Neural progenitor cell (in vitro differentiated cells): ENCODE measurements at places on chromosomes 6 and 20.

- DNase-seq = peak; percentile 86
Observed at GRCh38 chr20:44217342-44218092, 6.9 kb upstream of the OSER1 start.

GRCh38 chr6:39279539-39279938, 34.7 kb downstream of the KCNK17 start:
- DNase-seq = no peak

DNA sequence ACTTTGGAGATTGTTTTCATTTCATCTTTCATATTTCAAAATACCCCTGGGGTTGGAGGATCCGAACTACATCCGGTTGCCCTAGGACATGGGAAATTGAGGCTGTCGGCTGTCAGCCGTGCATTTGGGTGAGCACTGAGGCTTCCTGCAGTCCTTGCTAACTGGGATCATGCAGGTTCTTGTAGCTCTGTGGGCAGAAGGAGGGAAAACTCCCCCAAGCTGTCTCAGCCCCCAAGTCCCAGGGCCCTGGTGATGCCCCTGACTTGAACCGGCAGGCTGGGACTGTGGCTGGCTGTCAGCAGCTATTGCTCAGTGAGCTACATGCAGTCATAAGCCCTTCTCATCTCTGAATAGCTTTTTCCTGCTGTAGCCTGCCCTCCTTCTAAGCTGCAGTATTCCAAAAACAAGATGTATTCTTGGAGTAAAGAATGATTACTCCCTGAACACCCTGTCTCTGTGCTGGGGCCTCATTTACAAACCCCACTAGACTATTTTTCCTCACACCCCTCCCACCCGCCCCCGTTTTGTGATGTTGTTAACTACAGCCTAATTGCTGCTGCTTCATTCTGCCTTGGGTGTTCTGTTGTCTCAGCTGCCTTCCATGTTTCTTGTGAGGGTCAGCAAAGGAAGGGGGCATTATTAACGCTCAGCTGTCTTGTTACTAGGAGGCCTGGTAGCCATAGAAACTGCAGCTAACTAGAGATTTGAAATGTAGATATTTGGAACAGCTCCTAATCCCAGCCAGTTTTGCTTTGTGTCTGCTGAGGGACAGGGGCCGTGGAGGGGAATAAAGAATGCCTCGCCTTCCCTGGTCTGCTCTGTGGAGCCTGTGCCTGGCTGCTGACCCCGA, 18.1 kb downstream of the MTRES1 start:
- peak; percentile 54 for DNase-seq

GRCh38 chr20:5658912-5659345, 91.3 kb upstream of the SHLD1 start:
- no peak for DNase-seq

- DNase-seq = no peak
Observed at GRCh38 chr20:31425797-31426196, 14.6 kb upstream of the DEFB123 start.

DNA sequence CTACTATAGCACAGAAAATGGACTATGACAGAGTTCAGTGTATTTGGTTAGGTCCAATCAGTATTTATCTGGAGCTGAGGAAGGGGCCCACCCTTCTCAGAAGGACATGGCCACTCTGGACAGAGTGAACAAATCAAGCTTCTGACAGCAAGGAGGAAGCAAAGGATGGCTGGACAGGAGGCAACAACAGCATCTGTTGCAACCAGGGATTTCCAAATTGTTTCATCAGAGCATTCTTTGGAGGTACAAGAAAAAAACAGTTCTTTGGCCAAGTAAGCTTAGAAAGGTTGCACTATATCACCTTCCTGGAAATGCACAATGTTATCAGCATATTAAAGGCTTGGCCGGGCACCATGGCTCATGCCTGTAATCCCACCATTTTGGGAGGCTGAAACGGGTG, 118.7 kb upstream of the SLC22A16 start:
- DNase-seq = no peak

GRCh38 chr6:98137391-98137790, 697.0 kb upstream of the POU3F2 start:
- peak; percentile 55 for DNase-seq

- DNase-seq = no peak
Observed at GRCh38 chr6:558959-559358, 97.9 kb downstream of the HUS1B start.

DNA sequence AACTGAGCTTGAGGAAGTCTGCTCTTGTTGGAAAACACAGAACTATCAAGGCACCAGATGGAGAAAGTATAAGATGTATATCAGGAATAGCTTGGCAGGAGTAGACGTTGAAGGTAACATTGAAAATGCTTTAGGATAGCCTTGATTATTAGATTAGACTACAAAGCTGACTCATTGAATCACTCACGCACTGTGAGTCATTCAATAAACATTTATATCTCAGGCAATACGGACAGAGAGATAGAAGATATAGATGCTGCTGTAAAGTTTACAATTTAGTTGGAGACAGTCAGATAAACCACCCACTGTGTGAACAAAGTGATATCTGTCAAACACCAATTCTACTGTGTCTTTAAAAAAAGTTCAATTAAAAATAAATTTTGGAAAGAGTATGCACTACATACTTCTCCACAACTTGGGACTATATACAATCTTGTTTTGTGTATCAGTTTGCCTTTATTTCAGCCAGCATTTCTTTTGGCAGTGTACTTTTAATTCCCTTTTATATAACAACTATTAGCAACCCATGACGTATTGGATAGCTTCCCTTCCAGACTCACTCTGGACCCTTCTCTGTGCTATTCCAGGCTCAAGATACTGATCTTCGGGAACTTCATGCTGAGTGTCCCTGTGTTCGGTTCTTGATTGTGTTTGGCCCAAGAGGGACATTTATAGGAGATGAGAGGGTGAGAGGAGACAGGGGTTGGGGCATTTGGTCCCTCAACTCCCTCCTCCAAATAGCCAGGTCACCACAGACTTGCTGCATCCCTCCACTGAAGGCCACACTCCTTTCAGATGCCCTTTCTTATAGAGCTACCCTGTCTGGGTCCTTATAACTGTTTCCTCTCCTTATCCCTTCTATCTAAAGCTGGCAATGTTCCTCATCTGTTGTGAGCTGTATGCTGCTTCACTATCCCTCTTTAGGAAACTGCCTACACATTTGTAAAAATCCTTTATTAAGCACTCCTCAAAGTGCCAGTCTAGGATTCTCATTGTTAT, 176.6 kb upstream of the PTPRK start:
- DNase-seq = no peak

GRCh38 chr20:34907616-34908469, 31.4 kb downstream of the ACSS2 start:
- DNase-seq = peak; percentile 17

DNA sequence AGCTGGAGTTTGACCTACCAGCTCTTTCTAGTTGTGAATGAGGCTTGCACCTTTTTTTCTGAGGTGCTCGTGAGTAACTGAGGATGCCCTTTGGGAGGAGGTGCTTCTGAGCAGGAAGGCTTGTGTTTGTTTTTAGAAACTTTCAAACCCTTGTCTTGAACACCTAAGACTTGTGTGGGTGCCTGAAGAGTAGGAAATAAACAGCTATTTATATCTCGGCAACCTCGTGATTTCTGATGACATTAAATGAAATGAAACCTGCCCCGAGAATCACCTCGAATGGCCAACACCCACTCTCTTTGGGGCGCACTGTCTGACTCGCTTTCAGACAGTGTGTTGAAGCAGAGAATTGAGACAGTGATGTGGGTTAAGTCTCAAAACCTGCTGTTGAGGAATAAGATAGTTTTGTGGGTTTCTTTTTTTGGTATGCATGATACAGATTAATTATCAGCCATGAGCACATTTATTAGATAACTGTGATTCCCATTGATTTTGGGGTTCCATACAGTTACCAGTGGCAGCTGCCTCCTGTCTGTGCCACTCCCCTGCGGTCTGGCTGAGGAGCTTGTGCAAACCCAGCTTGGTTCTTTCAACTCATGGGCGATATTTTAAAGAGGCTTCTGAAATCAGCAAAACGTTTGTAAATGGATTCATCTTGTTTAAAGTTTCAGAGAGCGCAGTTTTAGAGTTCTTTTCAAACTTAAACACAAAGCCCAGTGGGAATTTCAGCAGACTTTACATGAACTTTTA, 8.4 kb downstream of the IRF4 start:
- DNase-seq = no peak

DNA sequence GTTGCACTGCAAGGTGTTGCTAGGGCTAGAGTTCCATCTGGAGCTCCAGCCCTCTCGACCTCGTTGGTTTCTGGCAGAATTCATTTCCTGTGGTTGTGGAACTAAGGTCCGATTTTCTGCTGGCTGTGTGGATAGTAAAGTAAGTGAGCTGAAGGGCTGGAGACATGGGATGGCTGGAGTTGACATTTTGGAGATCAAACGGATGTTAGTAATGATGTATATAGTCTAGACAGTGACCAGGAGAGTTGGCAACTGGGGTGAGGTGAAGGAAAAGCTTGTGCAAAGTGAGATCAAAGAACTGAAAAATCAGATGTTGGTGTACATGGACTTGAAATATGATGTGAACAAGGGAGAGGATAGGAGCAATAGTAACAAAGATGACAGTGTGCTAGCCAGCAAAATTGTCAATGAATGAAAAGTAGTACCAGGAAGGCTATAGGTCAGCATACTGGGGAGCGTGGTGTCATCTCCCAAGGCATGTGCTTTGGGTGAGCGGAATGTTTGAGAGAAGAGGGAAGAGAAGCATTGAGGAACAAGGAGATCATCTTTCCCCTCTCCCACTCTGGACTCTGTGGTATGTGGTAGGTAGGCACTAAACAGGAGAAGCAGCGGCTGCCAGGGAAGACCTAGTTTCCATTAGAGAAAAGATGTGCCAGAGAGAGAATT, 7.8 kb downstream of the QRSL1 start:
- DNase-seq = no peak

DNA sequence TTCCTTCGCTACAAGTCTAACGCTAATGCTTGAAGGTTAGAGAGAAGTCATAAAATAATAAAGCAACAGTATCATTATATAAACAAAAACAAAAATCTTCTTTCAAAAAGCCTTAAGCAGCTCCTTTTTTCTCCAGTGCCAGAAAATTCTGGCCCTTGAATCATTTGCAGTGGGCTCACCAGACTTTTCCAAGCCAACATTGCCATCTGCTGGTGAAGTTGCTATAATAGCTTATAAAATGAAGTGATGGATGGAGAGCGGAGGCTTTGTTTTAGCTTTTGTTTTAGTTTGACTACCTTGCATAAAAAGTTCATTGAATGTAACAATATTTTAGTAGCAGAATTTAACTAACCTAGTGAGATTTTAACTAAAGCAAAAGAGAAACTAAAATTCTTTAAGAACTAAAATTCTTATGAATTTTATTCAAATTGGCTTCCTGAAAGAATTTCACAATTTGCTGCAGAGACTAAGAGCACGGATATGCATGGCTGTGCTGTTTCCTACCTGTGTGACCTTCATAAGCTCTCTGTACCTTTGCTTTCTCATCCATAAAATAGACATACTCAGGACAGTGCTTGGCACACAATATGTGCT, 44.8 kb upstream of the SLC2A12 start:
- peak; percentile 89 for DNase-seq

DNA sequence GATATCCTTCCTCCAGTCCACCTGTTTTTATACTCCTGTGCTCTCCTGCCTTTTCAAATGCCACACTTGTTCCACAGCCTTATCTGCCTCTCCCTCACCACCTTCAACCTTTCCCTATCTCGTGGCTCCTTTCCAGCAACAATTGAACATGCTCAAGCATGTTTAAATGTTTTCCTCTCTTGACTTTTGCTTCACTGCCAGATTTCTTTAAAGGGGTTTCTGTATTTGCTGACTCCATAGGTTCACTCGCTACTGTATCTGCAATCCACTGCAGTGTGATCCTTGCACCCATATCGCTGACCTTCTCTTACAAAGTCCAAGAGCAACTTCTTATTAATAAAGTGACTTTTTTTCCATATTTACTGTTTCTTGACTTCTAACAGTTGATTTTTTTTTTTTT, 11.2 kb upstream of the GMNN start:
- DNase-seq = no peak

- no peak for DNase-seq
Observed at GRCh38 chr6:131172222-131172621, 37.0 kb downstream of the AKAP7 start.

GRCh38 chr6:139433631-139434419, 59.4 kb upstream of the CITED2 start:
- DNase-seq = no peak

DNA sequence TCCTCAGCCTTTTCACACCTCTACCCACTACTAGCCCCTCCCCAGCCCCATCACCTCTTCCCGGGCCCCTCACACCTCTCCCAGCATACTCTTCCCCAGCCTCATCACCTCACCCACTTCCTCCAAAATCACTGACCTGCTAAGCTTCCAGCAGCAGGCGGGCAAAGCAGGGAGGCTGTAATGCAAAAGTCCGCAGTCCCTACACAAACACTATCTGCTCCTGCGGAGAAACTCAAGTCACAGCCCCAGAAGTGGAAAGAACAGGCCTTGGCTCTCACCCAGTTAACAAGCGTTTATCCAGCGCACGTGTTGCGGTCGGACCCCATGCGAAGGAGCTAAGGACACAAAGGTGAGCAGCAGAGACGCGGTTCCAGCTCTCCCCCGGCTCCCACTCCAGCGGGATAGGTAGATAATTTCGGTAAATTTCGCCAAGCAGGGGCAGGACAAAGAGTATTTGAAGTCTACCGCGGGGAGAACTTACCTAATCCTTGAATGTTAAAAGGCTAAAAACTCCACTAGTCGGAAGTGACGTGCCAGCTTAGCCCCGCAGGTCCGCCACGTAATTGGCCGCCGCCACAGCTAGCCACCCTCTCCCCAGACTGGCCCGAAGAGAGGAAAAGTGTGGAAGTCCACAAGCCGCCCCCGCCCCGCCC, 728 bp upstream of the TRIM39 start:
- DNase-seq = peak; percentile 81

GRCh38 chr6:40982917-40983316, 56.1 kb downstream of the UNC5CL start:
- no peak for DNase-seq
